ENCODE measurements at places on chromosomes 1 and 21.

GRCh38 chr1:7516341-7516740 is 254.8 kb upstream of the VAMP3 start:
- DNase-seq, result no peak

- DNase-seq, result no peak
These were observed 63.2 kb downstream of the PRDM2 start for GRCh38 chr1:13763222-13763621.

DNA sequence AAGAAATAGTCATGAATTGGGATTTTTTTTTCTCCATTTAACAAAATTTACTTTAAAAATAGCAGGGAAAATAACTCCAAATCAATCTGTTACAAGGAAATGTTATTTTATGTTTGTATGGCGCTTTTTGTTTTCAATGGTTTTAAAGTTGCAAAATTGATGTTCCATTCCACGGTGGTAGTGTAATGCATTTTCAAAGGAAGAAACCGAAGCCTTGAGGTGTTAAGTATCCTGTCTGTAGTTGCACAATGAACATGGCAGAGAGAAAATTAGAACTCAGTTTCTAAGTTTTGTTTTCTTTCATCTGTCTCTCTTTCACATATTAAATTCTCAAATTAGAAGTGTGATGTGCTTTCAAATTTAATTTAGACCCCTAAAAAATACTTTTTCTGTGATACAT is 841.8 kb downstream of the USP25 start:
- DNase-seq, result no peak

- DNase-seq, result no peak
These were observed 12.1 kb downstream of the IFNAR2 start for GRCh38 chr21:33241846-33242245.

GRCh38 chr1:154404984-154405746 is at the start of gene IL6R:
IL6R (plus strand) TSS chr1:154405343; CDS start chr1:154405630, 287 bp downstream.
- peak; percentile 75 for DNase-seq

DNA sequence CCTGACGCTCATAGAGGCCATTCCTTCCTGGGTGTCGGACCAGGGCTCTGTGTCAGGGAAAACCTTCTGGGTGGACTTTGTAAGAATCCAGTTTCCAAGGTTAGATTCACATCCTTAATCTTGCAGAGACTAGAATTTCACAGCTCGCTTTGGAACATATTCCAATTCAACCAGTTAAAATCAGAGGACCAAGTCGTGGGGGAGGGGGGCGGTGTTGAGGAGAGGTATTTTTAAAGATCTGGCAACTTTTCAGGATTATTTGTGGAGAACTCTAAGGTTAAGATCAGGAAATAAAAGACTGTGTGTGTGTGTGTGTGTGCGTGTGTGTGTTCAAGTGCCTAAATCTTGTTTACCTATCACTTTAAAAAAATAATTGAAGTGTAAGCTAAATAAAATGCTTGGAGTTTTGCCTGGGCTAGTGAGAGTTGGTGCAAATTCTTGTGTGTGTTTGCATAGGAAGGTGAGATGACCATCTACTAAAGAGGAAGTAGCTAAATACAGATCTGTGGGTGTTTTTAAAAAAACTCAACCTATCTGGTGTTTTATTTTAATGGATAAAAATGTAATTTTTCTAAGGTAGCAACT is 21.8 kb downstream of the TENT5C start:
- no peak for DNase-seq

DNA sequence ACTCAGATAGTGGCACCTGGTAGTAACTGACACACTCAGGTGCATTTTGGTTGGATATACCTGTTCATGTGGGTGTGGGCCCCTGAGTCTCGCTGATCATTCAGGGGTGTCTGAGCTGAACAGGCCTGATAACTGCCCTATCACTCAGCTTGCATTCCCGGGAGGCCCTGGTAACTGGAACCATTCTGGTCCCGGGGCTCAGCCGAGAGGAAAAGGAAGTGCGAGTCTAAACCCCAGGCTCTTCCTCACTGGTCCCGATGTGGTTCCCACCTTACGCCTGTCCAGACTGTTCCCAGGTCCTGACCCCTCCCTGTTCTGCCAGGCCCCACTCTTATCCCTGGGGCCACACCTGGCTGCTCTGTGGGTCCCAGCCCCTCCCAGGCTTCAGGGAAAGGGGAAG is 11.7 kb upstream of the CDK18 start:
- no peak for DNase-seq

DNA sequence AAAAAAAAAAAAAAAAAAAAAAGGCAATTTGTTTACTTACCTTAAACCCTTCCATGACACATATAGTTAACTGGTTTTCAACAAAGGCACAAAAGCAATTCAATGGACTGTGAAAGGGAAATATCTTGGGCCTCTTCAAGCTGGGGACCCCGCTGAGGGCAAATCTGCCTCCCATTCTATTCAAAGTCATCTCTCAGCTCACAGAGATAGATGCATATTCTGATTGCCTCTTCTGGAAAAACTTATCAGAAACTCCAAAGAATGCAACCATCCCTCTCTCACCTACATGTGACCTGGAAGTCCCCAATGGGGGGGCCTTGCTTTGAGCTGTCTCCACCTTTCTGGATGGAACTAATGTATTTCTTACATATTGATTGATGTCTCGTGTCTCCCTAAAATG is 12.1 kb upstream of the SYNJ1 start:
- DNase-seq, result no peak

DNA sequence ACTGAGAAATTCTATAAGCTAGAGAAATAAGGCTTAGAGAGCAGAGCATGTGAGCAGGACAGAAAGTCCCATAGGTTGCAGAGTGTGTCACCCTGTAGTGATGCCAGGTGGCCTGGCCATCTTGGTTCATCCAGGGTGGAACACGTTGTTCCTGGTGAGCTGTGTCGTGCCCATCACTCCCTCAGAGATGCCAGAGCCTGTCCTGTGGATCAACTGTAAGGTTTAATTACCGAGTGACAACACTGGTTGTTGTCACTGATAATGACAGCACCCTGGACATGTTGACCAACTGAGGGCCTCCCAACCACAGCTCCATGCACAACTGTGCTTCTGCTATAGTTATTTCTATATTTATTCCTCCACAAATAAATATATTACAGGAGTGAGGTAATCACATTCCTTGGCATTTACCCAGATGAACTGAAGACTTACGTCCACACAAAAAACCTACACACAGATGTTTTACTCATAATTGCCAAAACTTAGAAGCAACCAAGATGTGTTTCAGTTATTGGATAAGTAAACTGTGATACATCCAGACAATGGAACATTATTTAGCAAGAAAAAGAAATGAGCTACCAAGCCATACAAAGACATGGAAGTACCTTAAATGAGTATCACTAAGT is 6.2 kb downstream of the C1orf198 start:
- DNase-seq, result no peak

- DNase-seq, result no peak
These were observed 8.7 kb upstream of the PPP1R8 start for GRCh38 chr1:27821761-27822315.
